Esophagus squamous epithelium (tissue), 5 donors: ENCODE measurements at places on chromosomes 7 and 10.

GRCh38 chr10:78657163-78657861 lies 411.5 kb upstream of the ZMIZ1 start:
- DNase-seq, result no peak

DNA sequence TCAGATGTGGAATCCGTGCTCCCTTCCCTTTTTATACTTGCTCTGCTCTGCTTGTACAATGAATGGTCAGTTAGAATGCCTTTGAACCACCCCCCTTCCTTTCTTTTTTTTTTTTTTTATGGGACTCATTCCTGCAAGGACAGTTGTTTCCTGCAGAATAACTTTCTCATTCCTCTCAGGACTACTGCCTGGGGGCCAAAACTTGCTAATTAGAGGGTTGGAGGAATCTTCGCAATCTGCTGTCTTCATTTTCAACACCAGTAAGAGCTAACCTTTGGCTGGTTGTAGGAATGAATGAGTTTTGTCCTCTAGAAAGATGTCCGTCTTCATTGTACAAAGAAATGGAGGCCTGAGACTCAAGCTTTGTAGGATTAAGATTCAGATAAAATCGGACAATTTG lies 868.1 kb downstream of the LRMDA start:
- no peak for DNase-seq

DNA sequence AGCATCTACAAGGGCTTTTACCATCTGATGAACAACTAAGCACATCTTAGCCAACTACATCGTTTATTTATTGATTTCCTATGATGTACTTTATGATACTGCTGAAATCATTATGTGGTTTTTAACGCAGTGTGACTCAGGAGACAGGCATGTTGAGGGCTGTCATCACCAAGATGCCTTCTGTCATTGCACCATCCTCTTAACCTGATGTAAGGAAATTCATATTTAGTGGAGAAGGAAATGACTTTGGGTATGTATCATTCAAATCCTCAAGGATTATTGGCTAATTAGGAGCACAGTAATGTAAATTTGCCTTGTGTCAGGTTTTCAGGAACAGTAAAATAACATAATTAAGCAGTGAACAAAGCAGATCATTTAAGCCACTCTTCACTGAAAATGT lies 138.5 kb upstream of the MGMT start:
- no peak for DNase-seq

DNA sequence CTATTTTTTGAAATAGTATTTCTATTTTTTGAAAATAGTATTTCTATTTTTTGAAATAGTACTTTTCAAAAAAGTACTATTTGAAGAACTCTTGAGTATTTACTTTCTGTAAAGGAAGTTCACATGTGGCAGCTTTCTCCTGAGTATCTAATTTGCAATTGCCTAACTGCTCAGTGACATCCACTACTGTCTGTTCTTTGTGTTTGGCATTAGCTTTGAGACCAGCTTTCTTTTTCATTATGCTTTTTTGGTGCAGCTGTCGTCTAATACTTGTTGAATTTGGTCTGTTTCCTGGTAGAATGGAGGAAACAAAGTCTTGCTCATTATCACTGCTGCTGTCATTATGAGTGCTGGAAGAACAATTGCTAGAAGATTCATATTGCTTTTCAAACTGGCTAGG lies 99.1 kb downstream of the BMPR1A start:
- no peak for DNase-seq

GRCh38 chr7:22633286-22633953 lies 93.6 kb upstream of the IL6 start:
- DNase-seq, result no peak

DNA sequence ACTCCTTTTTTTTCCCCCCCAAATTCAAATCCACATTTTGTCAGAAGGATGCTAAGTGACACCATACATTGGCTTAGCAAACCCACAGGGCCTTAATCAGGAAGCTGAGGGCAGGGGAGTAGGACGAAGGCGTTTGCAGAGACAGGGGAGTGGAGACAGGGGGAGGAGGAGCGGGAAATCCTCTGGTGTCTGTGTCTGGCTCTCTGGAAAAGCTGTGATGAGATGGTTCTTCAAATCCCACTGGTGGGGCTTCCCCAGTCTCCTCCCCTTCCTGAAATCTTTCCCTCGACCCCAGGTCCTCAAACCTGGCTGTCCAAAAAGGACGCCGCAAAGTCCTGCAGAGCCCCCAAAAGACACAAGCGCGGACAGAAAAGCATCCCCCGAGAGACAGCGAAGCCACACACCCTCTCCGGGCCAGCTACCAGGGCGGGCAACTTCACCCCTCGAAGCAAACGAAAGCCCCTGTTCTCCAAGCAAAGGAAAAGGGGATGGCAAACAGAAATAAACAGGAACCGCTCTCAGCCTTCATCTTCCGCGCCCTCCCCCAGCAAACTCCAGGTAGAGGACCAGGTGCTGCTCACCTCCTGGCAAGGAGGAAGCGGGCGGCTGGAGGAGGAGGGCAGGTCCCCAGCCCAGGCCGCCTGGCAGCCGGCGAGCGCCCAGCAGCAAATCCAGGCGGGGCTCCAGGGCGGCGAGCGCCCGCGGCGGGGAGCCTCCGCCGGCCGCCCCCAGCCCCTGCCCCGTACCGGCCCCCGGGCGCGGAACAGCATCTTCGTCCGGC lies 520 bp downstream of the ELAPOR2 start:
- DNase-seq, result no peak

DNA sequence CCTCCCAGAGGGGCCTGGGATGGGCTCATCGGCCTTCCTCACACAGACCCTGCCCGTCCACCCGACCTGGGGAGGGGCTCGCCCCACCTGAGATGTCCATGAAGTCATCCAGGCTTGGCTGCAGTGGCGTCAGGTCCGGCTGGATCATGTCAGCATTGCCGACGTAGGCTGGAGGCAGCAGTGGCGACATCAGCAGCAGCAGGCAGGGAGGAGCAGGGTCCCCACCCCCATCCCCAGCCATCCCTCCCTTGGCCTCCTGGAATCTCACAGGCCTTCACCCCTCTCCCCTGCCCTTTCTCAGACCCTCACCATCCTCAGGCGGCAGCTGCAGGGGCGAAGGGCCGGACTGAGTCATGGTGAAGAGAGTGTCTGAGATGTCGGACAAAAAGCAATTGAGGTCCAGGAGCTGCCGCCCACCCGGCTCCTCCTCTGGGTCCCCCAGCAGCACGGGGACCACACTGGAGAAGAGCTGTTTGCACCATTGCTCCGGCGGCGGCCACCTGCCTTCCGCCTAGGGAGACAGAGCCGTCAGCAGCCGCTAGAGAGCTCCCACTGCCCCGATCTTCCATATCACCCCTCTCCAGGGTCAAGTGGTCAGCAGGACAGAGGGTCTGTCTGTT lies 18.6 kb downstream of the MLXIPL start:
- no peak for DNase-seq

DNA sequence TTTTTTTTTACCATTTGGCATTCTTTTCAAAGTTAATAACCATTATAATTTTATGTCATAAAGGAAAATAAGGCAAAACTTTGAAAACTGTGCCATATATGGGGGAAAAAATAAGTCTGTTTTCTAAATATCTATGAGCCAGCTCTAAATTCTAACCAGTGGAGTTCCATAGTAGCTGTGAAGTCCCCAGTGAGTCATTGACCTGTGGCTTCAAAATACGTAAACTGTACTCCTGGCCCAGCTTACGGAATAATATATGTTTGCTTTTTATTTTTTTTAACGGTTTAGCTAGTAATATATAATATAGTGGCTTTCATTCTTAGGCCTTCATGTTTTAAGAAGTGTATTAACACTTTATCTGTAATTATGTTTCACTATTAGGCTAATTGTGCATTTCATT lies 20.5 kb downstream of the ZRANB1 start:
- no peak for DNase-seq
